ENCODE measurements at places on chromosomes 16 and 17.

DNA sequence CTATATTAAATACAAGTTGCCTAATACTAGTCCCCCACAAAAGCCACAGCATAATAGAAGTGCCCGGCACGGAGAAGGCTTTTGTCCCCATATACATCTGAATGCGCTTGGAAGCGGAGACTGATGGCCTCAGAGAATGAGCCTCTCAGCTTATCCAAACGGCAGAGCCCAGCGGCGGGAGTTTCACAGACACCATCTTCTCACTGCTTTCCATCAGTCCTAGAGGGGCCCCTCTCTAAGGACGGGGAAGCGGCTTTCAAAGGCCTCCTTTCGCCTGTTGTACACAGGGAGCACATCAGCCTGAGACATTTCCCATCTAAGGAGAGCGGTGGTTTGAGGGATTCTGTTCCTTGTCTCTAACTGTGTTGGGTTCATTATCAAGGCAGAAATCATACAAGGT, 16.9 kb downstream of the NXN start:
- no peak for DNase-seq

DNA sequence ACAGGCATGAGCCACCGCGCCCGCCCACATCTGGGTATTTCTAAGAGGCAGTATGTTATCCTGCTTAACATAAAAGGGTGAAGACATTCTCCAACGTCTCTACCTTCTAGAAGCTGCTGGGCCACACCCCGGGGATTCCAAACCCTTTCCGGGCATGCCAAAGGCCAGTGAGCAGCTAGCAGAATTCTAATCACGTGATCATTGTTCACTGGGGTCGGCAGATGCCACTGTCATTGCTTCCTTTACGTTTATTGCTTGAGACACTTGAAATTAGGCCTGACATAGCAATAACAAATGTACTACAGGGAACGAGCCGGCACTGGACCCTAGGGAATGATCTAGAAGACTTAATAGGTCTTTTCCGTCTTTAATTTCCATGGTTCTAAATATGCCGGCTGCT, 141.2 kb upstream of the ZFHX3 start:
- no peak for DNase-seq

GRCh38 chr17:67090341-67090740, 46.0 kb downstream of the CACNG1 start:
- no peak for DNase-seq

DNA sequence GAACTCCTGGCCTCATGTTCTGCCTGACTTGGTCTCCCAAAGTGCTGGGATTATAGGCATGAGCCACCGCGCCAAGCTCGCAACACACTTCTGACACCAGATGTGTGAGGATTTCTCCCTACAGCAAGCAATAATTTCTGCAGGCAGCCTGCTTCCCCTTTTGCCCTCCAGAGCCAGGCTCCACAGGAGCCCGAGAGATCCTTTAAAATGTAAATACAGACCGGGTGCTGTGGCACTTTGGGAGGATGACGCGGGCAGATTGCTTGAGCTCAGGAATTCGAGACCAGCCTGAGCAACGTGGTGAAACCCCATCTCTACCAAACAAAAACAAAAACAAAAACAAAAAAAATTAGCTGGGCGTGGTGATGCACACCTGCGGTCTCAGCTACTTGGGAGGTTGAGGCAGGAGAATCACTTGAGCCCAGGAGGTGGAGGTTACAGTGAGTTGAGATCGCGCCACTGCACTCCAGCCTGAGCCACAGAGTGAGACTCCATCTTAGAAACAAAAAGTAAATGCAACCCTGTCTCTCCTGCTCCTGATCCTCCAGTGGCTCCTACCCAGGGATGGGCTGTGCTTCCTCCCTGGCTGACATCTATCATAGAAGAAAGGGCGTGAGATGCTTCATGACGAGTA, 14.7 kb downstream of the C16orf96 start:
- no peak for DNase-seq

- no peak for DNase-seq
Observed at GRCh38 chr17:10775058-10775457, 28.8 kb downstream of the TMEM238L start.

- no peak for DNase-seq
Observed at GRCh38 chr16:89658221-89658879, 714 bp downstream of the SPATA33 start.

DNA sequence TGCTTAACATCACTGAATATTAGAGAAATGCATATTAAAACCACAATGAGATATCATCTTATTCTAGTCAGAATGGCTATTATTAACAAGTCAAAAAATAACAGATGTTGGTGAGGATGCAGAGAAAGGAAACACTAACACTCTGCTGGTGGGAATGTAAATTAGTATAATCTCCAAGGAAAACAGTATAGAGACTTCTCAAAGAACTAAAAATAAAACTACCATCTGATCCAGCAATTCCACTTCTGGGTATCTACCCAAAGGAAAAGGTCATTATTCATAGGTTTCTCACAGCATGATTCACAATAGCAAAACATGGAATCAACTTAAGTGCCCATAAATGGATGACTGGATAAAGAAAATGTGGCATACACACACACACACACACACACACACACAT, 166.4 kb downstream of the CEP112 start:
- DNase-seq = no peak

GRCh38 chr16:55189224-55189623, 134.8 kb upstream of the IRX6 start:
- DNase-seq = no peak

GRCh38 chr16:8929086-8929748, 34.5 kb downstream of the USP7 start:
- DNase-seq = no peak

- DNase-seq = peak; percentile 40
Observed at GRCh38 chr16:87127061-87127765, 190.0 kb downstream of the C16orf95 start.

DNA sequence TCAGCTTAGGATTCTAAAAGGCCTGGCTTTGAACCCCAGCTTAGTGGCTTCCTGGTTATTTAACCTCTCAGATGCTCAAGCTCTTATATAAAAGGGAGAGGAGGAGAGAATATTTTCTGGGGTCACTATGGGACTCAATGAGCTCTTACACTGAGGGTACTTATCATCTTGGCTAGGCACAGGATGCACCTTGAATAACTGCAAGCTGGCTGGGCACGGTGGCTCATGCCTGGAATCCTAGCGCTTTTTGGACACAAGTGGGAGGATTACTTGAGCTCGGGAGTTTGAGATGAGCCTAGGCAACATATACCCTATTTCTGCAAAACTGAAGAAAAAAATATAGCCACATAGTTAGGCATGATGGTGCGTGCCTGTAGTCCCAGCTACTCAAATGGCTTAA, 665.3 kb upstream of the RBFOX1 start:
- DNase-seq = no peak

DNA sequence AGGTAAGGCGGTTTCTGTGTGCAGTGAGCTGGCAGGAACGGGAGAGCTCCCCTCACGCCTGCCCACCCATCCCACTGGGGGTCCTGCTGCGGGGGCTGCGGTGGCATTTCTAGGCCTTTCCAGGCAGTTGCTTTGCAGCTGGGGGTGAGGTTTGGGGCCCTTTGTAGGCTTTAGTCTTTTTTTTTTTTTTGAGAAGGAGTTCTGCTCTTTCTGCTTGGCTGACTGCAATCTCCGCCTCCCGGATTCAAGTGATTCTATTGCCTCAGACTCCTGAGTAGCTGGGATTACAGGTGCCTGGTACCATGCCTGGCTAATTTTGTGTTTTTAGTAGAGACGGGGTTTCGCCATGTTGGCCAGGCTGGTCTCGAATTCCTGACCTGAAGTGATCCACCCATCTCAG, 11.1 kb downstream of the TSC2 start:
- DNase-seq = no peak

DNA sequence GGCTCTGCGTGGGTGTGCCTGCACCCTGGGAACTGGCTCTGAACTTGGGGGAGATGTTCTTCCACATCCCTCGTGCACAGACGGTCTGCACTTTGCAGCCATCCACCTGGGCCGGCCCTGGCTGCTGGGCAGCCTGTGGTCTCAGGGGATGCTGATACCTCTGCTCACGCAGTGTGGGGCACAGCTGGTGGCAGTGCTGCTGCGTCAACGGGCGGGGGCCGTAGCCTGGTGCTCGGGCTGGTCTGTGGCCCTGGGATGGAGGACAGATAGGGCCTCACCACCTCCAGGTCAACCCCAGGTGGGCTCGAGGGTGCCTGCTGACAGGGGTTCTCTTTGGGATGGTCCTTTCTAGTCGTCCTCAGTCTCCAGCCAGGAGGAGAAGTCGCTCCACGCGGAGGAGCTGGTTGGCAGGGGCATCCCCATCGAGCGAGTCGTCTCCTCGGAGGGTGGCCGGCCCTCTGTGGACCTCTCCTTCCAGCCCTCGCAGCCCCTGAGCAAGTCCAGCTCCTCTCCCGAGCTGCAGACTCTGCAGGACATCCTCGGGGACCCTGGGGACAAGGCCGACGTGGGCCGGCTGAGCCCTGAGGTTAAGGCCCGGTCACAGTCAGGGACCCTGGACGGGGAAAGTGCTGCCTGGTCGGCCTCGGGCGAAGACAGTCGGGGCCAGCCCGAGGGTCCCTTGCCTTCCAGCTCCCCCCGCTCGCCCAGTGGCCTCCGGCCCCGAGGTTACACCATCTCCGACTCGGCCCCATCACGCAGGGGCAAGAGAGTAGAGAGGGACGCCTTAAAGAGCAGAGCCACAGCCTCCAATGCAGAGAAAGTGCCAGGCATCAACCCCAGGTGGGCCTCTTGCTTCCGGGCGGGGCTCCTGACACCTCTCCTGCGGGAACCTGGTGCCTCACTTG, 36.3 kb downstream of the TSC2 start:
- DNase-seq = no peak

- no peak for DNase-seq
Observed at GRCh38 chr16:48014349-48015135, 141.3 kb downstream of the ABCC12 start.

- DNase-seq = no peak
Observed at GRCh38 chr16:62036802-62037135, 531 bp upstream of the CDH8 start.

GRCh38 chr16:20355114-20355782, 2.7 kb upstream of the UMOD start:
- DNase-seq = no peak

All from fibroblast of upper back skin (primary cell).